ENCODE measurements at places on chromosomes 6 and 20. TPM values are rescaled to one million over a fixed set of nuclear protein-coding genes. Genes with fewer than 3 reads are reported as not detected.

The MMP24 gene
- total RNA-seq: 0.69 TPM

The PPIL6 gene
- total RNA-seq: 1.6 TPM

The RHAG gene
- not detected for total RNA-seq

The DDO gene
- 3.3 TPM for total RNA-seq

The SCRT2 gene
- total RNA-seq: not detected

Data from LHCN-M2 (cell line).